ENCODE measurements at places on chromosomes 16 and 17.
A peak's percentile ranks its signal among the peaks of the same experiment; 100 is the strongest.

GRCh38 chr16:15897121-15897780 lies 8.8 kb upstream of the CEP20 start:
- DNase-seq: no peak

DNA sequence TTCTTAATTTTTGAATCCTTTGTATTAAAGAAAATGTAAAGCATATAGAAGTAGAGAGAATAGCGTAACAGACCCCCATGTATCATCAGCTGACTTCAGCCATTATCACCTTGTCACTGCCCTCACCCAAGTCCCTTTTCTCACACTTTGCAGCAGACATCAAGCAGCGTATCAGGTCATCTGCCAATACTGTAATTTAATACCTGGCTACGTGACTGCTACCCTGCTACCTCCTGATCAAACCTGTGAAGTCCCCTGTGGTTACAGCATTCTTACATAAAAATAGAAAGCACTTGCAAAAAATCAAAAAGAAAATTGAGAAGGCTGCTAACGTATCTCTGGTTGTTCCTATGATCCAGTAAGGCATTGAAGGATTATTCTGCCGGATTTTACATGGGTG lies 96.4 kb downstream of the PLCG2 start:
- DNase-seq: no peak

GRCh38 chr16:12896562-12896961 lies 4.8 kb upstream of the SHISA9 start:
- DNase-seq: peak; percentile 15

DNA sequence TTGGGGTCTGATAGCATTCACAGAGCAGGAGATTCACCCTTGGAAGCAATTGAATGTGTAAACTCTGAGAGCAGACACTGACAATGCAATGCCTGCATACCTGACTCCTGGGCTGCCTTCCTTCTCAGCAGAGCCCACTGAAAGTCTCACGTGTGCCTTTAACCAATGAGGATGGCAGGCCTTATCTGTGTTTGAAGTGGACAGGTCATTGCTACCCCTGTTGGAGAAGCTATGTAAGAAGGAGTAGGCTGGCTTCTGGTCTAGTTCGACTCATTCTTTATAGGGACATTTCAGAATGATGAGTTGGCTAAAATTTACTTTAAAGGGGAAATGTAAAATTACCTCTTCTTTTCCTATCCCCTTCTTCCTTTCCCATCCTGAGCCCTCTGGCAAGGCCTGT lies 446.3 kb downstream of the SLC39A11 start:
- no peak for DNase-seq

- DNase-seq: no peak
These were observed 4.4 kb downstream of the KDM6B start for GRCh38 chr17:7838090-7839075.

DNA sequence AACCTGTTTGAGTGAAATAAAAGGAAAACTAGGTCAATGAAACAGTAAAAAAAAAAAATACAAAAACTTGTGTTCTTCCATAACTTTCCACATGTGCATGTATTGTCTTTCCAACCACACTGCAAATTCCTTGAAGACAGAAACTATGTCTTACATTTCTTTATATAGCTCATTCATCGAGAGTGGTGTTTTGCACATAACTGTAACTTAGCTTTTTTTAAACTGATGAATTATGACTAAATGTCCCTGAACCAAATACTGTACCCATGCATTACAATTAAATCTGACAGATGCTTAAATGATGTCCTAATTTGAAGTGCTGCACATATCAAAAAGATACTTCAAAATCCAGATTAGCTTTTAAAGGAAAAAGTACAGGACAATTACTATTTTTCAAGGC lies 50.1 kb downstream of the BRIP1 start:
- DNase-seq: peak; percentile 2

- DNase-seq: no peak
These were observed 9.3 kb downstream of the CCDC40 start for GRCh38 chr17:80045703-80046102.

- no peak for DNase-seq
These were observed 48.6 kb upstream of the CBFA2T3 start for GRCh38 chr16:89025636-89026035.

DNA sequence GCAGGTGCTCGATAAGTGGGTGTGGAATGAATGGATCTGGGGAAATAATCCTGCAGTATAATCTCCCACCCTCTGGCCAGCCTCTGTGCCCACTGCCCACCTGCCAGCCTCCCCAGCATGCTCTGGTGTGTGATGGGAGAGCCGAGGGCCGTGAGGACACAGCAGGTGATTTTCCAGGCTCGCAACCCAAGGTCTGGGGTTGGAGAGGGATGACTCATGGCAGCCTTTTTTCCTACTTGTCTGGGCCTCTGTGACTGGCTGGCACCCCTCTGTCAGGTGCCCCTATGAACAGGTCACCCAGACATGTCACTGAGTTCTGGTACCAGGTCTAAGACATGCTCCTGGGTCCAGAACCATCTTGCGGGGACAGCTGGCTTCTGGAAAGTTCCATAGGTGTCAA lies 385.7 kb upstream of the TNRC6C start:
- DNase-seq: no peak

DNA sequence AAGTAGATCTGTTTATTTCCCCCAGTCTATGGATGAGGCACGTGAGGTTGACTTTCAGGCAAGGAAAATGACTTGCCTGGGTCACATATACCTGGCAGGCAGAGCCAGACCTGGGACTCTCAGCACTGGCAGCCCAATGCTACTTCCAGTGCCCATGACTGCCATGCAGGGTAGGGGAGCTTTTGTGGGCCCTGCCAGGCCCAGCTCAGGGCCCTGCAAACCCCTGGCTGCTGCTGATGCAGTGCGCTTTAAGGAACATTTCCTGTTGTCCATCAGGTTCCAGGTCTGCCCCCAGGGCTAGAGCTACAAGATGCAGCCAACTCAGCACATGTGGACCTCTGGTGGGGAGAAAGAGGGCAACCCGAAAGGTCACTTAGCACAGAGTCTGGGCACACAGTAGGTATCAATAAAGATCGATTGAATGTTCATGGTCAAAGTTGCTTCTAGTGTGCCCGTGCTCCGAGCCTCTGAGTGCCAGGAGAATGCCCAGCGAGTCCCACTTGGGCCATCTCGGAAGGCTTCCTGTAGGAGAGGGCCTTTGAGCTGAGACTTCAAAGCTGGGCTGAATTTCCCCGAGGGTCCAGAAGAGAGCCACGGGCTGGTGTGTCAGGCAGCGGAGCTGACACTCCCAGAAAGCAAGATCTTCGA lies 513 bp upstream of the TBX21 start:
- no peak for DNase-seq

GRCh38 chr17:63039342-63039741 lies 73.3 kb downstream of the TANC2 start:
- no peak for DNase-seq

- no peak for DNase-seq
These were observed 418.9 kb downstream of the CDH8 start for GRCh38 chr16:61617219-61617783.

- no peak for DNase-seq
These were observed 41.3 kb upstream of the BCAR1 start for GRCh38 chr16:75292691-75293090.

- DNase-seq: no peak
These were observed 2.5 kb downstream of the STAT5B start for GRCh38 chr17:42273474-42274252.

DNA sequence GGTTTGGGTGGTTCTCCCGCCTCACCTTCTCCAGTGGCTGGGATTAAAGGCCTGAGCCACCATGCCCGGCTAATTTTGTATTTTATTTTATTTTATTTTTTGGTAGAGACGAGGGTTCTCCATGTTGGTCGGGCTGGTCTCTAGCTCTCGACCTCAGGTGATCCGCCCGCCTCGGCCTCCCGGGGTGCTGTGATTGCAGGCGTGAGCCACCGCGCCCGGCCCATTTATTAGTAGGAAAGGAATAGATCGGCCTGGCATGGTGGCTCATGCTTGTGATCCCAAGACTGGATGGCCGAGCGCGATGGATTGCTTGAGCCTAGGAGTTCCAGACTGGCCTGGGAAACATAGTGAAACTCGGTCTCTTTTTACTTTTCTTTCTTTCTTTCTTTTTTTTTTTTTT lies 20.4 kb upstream of the RBL2 start:
- DNase-seq: no peak

- DNase-seq: no peak
These were observed 145.7 kb downstream of the SNX29 start for GRCh38 chr16:12122202-12122601.

GRCh38 chr17:77834170-77835115 lies 124.1 kb upstream of the TNRC6C start:
- DNase-seq: peak; percentile 97

DNA sequence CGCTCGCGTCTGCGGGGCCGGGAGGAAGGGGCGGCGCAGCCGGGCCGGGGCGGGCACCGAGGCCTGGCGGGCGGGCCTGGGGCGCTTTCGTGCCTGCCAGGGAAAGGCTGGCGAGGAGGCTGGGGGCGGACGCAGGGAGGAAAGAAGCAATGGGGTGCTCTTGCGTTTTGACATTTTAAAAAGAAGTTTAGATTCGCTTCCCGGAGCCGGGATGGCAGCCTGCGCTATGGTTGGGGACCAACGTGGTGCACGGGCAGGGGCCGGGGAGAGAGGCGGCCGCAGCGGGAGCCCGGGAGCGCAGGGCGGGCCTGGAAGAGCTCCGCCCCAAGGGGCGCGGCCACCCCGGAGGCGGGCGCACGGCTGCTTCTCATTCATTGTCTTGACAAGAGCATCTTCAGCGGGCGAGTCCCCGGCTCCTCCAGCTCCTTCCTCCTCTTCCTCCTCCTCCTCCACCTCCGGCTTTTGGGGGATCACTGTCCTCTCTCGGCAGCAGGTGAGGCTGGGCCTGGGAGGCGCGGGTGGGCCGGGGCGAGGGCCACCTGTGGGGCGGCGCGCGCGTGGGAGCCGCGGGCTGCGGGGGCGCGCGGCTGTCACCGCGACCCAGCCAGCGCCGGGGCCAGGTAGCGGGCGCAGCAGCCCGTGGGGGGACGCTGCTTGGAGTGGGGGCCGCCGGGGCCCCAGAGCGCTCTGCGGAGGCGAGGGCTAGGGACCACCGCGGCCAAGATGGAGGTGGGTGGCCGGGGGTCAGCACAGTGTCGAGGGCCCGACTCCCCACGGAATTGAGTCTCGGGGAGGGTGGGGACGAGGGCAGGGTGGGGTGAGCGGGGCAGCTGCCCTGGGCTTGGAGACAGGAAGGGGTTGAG lies at the start of gene CORO1A:
Gene CORO1A, plus strand, starts transcription at position 370 of the 863 bp plus-strand sequence. CDS start 1,608 bp downstream, outside the sequence.
- peak; percentile 76 for DNase-seq

- no peak for DNase-seq
These were observed 56.9 kb upstream of the MRTFB start for GRCh38 chr16:14014284-14014625.

- no peak for DNase-seq
These were observed 6.9 kb downstream of the MT1X start for GRCh38 chr16:56689171-56689570.

- no peak for DNase-seq
These were observed 8.7 kb upstream of the UBE2G1 start for GRCh38 chr17:4375039-4375748.
